ENCODE measurements at places on chromosomes 5 and 9.

DNA sequence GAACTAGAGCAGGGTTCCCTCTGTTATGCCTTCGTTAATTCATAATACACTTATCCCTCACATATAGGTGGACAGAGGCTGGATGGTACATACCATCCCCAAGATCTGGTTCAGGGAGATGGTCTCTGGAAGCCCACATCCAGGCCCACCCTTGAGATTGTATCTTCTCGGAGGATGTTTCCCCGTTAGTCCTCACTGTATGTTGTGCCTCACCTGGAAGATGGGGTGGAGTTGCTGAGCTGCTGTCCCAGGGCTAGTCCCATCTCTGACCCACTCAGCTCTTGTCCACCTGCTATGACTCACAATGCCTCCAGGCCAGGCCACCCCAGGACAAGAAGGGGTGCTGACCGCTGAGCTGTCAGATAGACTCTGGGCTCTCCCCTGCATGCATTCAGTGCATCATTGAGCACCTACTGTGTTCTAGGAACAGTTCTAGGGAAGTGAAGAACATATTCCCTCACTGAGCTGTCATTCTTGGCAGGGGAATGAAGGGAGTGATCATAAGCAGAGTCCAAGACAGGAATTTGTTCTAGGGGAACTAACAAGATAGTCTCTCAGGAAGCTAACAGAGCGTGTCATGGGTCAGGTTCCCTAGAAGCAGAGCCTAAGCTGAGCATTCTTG lies at the start of gene CBY3:
CBY3 (minus strand) TSS at position 255 of the 622 bp plus-strand sequence; CDS start at position 139, 116 bp downstream.
- no peak for DNase-seq

DNA sequence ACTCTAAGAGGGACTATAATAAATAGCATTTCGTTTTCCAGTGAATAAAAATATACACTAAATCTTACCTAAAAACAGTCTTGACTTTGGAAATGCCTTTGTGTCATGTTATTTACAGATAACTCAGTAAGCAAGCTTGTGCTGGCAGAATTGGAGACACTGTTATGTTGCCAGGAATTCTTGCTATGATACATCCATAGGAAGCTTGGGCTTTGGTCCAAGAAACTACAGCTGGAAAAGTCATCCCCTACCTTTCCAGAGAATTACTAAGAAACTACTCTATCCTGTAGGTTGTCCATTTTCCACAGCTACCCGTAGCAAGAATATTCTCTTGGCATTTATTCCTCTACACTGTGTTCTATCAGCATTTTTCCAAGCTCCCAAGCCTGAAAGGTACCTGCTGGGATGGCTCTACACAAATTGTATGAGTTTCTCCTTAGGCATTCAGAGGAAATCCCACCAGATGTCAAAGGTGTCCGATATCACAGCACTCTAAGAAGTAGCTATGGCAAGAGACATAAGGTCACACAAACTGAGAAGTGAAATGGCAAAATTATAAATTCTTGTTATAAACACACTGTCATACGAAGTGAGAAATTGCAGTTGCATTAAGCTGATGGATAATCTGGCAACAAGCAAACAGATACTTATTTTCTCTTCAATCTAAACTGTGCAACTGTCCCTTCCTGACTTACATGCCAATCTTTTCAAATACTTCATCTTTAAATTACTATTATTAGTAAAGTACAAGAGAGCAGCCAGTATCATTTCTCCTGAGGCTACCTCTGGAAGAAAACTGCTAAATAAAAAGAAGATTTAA lies 68.5 kb downstream of the MCTP1 start:
- no peak for DNase-seq

DNA sequence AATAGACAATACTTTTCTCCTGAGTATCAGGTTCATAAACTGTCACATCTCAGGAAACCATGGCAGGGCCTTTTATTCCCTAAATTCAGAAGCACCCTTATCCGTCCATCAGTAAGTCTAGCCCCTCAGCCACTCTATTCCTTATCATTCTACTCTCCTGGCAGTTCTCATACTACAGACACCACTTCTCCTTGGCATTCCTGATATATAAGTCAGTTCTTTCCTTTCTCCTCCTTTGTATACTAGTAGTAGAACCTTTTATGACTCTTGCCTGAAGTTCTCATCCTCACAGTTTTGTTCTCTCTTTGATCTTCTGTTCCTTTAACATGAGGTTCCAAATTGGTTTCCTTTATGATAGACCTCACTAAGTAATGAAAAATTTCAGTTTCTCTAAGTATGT lies 29.3 kb downstream of the GRAMD2B start:
- no peak for DNase-seq

- no peak for DNase-seq
Observed at GRCh38 chr5:172999372-172999973, 15.9 kb downstream of the ATP6V0E1 start.

GRCh38 chr9:120891245-120891883 lies 14.4 kb upstream of the PHF19 start:
- DNase-seq, result peak; percentile 59

GRCh38 chr5:155982354-155982753 lies 344.6 kb upstream of the SGCD start:
- DNase-seq, result no peak

- no peak for DNase-seq
Observed at GRCh38 chr9:122814545-122814944, 13.8 kb downstream of the PDCL start.

- DNase-seq, result no peak
Observed at GRCh38 chr9:25935188-25935587, 256.9 kb upstream of the TUSC1 start.

DNA sequence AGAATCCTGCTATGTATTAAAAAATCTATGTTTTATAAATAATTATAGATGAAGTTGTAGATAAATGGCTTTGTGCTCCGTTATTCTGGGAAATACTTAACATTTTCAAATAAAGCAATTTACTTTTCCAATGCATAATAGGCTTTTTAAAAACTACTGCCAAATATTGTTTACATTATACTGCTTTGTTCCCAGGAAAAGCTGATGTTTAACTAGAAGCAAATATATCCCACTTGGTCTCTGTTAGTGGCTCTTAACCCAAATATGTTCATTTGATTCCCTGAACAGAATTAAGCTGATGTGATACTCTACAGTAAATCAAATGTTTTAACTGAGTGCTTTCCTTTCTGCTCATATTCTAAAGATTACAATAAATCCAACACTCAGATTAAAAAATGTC lies 326.3 kb downstream of the SLCO4C1 start:
- no peak for DNase-seq

DNA sequence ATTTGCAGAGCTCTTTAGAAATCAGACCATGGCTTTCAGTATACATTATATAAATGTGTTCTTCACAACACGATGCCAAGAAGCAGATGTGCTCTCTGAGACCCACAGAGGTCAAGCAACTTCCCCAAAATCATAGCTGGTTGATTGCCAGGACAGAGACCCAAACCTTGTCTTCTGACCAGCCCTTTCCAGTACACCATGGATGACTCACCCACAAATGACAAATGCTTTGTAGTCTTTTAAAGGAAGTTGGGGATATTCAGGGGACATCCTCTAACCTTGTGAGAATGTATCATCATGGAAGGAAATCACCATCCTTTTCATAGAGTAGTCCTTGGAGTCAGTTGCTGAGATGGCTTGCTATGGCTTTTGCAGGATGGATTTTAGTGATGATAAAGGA lies 30.1 kb downstream of the ZNF462 start:
- no peak for DNase-seq

DNA sequence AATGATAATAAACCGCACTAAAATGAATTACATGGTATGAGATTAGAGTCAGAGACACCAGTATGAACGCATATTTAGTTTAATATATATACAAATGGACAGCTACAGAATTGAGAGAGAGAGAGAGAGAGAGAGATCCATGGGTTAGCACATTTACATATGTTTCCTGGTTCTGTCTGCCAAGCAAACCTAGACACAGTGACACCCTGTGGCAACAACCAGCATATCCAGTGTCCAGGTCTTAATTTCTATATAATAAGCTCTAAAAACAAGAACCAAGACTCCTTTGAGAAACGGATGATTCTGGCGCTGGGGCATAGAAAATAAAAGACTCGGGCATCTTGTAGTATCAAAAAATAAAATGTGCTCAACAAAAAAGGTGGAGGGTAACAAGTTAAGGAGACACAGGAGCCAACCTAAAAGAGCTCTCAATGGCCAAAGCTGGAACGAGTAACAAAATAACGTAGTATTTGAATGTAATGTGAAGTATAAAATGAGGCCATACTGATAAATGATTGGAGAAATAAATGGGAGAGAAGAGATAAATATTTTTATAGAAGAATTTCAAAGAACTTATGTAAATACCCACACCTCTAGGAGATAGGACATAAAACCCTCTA lies 84.5 kb downstream of the RFX3 start:
- DNase-seq, result peak; percentile 5

- no peak for DNase-seq
Observed at GRCh38 chr5:152549709-152550108, 144.6 kb upstream of the NMUR2 start.

DNA sequence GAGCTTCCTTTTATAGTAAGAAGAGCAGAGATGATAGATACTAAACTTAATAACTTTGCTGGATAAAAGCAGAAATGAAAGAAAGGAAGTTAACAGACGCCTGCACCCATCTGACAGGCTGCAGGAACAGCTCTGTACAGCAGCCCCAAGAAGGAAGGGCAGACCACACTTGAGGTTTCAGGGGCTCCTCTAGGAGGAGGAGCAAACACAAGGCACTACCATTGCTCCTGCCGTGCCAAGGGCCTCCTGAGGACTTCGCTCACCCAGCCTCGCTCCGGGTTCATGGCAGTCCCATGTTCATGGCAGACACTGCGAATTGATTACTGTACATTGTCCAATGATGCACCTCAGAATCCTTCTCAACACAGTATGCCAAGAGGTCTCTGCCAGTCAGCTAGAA lies 85.1 kb downstream of the AMBP start:
- no peak for DNase-seq

DNA sequence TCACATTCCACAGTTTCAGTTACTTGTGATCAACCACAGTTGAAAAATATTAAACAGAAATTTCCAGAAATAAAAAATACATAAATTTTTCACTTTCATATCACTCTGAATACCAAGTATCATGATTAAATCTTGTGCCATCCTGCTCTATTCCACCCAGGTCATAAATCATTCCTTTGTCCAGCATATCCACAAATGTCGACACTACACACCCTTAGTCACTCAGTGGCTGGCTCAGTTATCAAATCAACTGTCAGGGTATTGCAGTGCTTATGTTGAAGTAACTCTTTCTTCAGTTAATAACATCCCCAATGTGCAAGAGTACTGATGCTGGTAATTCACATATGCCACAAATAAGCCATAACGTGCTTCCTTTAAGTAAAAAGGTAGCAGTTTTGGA lies 115.7 kb downstream of the FBXL17 start:
- no peak for DNase-seq

DNA sequence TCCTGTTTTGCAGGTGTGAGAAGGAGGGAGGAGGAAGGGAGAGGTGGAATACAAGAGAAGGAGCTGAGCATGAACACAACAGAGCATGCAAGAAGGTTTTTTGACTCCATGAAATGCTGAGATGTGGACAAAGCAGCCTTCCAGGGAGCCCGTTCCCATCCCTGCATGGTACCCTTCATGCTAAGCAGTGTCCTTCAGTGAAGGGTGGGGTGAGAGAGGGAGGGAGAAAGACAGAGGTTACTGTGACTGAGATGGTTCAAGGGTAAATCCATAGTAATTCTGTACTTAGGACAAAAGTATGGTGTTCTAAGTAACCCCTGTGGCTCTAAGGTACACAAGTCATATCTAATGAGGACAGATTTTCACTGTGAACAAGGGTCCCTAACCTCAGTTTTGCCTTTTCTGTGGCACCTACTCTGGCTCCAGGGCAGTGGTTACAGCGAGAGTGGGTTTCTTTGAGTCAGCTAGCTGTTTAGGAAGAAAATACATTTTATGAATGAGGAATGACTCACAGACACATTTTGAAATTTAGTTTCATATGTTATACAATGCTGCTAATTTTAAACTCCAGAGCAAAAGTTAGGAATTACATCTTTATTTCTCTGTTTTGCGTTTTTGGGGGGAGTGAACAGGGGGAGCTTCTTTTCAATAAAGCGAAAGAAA lies 184.9 kb upstream of the SLC12A2 start:
- no peak for DNase-seq

- DNase-seq, result no peak
Observed at GRCh38 chr5:180086816-180087399, 15.3 kb upstream of the RNF130 start.

GRCh38 chr5:150302301-150303069 lies at the start of gene ARSI:
Gene ARSI (minus strand): TSS chr5:150302905. CDS start chr5:150302373, 532 bp downstream.
- DNase-seq, result no peak

DNA sequence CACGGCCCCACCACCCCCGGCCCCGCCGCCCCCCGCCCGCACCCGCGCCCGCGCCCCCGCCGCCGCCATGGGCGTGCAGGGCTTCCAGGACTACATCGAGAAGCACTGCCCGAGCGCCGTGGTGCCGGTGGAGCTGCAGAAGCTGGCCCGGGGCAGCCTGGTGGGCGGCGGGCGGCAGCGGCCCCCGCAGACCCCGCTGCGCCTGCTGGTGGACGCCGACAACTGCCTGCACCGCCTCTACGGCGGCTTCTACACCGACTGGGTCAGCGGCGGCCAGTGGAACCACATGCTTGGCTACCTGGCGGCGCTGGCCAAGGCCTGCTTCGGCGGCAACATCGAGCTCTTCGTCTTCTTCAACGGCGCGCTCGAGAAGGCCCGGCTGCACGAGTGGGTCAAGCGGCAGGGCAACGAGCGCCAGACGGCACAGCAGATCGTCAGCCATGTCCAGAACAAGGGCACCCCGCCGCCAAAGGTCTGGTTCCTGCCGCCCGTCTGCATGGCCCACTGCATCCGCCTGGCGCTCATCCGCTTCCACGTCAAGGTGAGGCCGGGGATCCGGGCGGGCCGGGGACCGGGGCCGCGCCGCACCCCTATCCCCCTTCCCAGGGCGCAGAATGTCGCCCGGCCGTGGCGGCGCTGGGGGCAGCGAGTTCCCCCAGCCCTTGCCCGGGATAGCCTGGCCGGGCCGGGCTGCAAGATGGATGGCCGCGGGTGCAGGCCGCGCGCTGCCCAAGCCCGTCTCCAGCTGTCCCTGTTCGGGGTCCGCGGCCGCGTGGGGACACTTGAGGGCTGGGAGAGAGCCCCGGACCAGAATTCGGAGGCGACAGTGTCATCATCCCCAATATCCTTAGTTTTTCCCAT lies 594 bp downstream of the FAM120A start:
- peak; percentile 16 for DNase-seq

DNA sequence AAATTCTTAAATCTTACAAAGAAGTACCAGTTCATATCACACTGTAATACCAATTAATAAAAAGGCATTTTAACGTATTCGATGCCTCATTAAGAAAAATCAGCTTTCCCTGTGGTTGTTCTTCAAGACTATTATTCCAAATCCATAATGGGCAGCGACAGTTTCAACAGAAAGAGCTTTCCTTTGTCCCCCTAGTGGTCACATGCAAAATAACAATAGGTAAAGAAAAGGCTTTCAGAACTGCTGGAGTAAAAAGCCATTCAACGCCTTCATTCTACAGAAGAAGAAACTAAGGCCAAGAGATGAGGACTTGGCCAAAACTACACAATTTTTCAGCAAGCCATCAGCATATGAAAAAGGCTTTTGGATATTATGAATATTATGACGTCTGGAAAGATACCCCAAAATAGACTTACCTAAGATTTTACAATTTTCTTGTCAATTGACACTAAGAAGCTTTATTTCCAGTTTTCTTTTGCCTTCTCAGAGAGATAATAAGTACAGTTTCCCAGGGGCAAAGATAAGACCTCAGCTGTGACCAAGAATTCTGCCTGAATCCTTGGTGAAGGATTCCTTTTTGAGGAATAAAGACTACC lies 6.7 kb upstream of the CDH6 start:
- DNase-seq, result no peak
